Mesothelial cell of epicardium (in vitro differentiated cells): ENCODE measurements at places on chromosomes 3 and 15. TPM values are rescaled to one million over a fixed set of nuclear protein-coding genes. Genes with fewer than 3 reads are reported as not detected.

- H3K27me3 ChIP-seq, result peaks cover 33% of the 10 kb centered on the region
- H3K36me3 ChIP-seq, result no peaks in the 10 kb centered on the region
- DNase-seq, result no peak
- H3K4me1 ChIP-seq, result no peaks in the 10 kb centered on the region
These were observed at the start of gene FAM3D for GRCh38 chr3:58666683-58667082. Gene FAM3D, minus strand, starts transcription at chr3:58666774. Its CDS starts 11,211 bp downstream, at chr3:58655563.

- no peak for DNase-seq
- no peaks in the 10 kb centered on the region for H3K4me1 ChIP-seq
- H3K27ac ChIP-seq, result no peak overlapping the region
- peaks cover 30% of the 10 kb centered on the region for H3K27me3 ChIP-seq
- H3K36me3 ChIP-seq, result peaks cover 6% of the 10 kb centered on the region
- H3K4me3 ChIP-seq, result no peak overlapping the region
These were observed 309.1 kb upstream of the ICE2 start for GRCh38 chr15:60787837-60788691.

DNA sequence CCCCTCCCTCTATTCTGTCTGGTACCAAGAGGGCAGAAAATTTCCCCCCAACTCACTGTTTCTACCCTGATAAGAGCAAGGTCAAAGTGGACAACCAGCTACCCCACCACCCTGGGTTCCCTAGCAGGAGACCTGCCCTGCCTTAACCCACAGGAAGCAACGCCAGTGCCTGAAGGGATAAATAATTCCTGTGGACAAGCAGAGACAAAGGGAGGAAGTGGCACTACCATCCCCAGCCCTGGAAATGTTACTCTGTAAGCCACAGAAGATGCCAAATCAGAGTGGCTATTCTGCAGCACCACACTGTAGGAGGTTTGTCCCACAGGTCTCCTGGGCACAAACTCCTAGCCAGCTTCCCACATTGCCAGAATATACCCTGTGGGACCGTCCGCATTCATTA is 80.1 kb downstream of the DNAH12 start:
- no peak for DNase-seq
- no peaks in the 10 kb centered on the region for H3K27me3 ChIP-seq
- H3K36me3 ChIP-seq, result no peaks in the 10 kb centered on the region
- H3K4me1 ChIP-seq, result no peaks in the 10 kb centered on the region
- H3K27ac ChIP-seq, result no peak overlapping the region
- no peak overlapping the region for H3K4me3 ChIP-seq

DNA sequence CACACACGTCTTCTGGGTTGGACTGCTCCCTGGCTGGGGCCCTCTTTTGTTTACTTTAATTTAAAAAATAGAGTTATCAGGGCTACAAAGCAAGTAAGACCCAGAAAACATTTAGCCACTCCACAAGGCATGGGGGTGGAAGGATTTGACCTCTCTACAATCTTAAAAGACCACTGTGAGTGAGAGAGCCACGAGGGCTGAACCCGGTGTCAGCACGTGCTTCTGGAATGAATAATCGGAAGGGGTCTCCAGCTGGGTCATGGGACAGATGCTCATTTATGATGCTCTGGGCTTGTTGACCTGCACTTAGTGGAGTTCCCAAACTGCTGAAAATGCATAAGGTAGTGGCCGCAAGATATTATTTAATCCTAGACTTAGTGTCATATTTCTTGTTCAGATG is 52.4 kb downstream of the EIF4E3 start:
- peaks cover 34% of the 10 kb centered on the region for H3K4me1 ChIP-seq
- H3K27ac ChIP-seq, result peak overlapping the region; percentile 80
- no peak overlapping the region for H3K4me3 ChIP-seq
- peaks cover 4% of the 10 kb centered on the region for H3K36me3 ChIP-seq
- no peak for DNase-seq

DNA sequence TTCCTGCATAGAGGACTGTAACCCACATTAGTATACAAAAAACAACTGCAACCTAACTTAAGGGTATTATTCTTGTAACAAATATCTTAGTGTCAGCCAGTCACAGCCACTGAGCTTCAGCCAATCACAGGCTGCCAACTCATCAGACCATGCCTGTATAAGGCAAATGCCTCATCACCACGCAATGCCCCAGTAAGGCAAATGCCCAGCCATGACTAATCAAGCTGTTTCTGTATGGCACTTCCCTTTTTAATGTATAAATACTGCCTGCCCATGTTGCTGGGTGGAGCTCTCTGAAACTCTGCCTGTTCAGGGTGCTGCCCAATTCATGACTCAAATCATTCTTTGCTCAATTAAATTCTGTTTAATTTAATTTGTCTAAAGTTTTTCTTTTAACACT is 18.4 kb upstream of the GABRA5 start:
- H3K27me3 ChIP-seq, result peaks cover 3% of the 10 kb centered on the region
- no peak overlapping the region for H3K4me3 ChIP-seq
- no peak for DNase-seq
- no peaks in the 10 kb centered on the region for H3K4me1 ChIP-seq

DNA sequence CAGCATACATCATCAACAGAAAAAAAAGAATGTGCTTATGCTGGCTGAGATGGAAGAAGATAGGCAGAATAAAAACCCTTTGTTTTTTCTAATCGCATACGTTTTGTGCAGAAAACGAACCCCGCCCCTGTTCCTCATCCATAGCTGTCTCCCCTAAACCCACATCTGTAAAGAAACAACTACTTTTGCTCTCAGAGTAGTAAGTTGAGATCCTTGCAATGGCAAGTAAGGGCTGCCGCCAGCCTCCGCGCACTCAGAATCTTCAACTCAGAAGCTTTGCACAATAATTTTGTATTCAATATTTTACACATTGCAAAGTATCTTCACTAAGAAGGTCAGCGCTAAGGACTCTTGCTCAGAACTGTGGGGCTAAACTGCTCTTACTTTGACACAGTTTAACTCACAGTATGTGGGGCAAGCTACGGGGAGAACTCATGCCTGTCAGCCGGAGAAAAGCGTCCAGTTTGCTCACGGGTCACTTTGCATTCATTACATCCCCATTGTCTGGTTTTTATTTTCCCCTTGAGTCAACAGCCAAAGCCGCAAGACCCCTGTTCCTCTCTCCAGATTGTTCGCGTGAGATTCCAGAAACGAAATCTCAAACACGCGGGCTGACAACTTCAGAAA is 1.0 kb downstream of the LYSMD4 start:
- no peaks in the 10 kb centered on the region for H3K36me3 ChIP-seq
- H3K27ac ChIP-seq, result peak overlapping the region; percentile 83
- H3K4me3 ChIP-seq, result peak overlapping the region; percentile 84

DNA sequence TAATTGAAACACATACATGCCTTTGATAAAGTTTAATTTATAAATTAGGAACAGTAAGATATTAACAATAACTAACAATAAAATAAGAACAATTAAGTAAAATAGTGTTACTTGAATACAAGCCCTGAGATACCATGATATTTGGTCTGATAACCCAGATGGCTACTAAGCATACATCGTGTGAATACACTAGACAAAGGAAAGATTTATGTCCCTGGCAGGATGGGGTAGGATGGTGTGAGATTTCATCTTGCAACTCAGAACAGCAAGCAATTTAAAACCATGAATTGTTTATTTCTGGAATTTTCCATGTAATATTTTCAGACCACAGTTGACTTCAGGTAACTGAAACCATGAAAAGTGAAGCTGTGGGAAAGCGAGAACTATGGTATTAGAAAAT is 169.5 kb downstream of the DIPK2A start:
- H3K27me3 ChIP-seq, result no peaks in the 10 kb centered on the region
- H3K4me3 ChIP-seq, result no peak overlapping the region
- H3K27ac ChIP-seq, result no peak overlapping the region
- no peak for DNase-seq
- H3K4me1 ChIP-seq, result peaks cover 18% of the 10 kb centered on the region
- H3K36me3 ChIP-seq, result no peaks in the 10 kb centered on the region

DNA sequence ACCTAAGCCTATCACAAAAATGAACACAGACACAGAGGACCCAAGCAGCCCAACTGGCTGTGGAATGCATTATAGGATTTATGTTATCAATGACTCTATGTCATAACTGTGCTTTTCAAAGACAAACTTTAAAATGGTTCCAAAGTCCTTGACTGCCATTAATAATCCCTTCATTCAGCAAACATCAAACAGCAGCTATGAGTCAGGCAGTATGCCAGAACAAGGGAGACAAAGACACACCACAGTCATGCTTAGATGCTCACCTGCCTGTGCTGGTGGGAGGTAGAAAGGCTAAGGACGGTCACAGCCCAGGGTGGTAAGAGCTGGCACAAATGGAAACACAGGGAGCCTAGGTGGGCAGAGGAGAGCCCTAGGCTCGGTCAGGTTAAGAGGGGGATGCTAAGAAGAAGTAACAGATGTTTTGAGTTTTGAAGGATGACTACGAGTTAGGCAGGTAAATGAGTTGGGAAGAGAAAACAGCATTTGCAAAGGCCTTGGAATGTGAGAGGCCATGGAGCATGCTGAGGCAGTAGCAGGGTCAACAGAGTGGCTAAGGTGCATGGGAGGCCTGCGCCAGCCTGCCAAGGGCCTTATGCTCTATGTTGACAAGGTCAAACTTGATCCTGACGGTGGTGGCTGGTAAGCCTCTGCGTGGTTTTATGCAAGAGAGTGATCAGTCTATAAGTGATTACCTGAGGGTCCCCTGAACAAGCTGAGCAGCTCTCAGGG is 23.0 kb downstream of the NMNAT3 start:
- H3K4me3 ChIP-seq, result no peak overlapping the region
- peaks cover 40% of the 10 kb centered on the region for H3K4me1 ChIP-seq
- no peaks in the 10 kb centered on the region for H3K27me3 ChIP-seq
- no peak for DNase-seq
- peak overlapping the region; percentile 51 for H3K27ac ChIP-seq

DNA sequence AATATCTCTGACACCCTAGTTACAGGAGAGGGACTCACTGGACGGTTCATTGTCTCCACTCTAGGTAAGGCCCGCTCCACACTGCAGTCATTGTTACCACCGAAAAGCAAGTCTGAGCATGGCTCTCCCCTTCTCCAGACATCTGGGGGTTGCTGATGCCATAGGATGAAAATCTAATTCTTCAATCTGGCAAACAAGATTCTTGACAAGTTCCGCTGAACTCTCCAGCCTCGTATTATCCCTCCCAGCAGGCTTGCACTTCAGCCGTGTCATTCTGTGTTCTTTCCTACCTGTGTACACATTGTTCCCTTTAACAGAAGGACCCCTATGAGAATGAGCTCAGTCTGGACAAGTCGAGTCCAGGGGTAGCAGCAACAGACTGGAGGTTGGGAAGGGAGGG is 152.3 kb upstream of the NR2E3 start:
- no peaks in the 10 kb centered on the region for H3K27me3 ChIP-seq
- H3K4me1 ChIP-seq, result peaks cover 40% of the 10 kb centered on the region
- H3K36me3 ChIP-seq, result peaks cover 4% of the 10 kb centered on the region
- no peak for DNase-seq
- H3K27ac ChIP-seq, result peak overlapping the region; percentile 13

DNA sequence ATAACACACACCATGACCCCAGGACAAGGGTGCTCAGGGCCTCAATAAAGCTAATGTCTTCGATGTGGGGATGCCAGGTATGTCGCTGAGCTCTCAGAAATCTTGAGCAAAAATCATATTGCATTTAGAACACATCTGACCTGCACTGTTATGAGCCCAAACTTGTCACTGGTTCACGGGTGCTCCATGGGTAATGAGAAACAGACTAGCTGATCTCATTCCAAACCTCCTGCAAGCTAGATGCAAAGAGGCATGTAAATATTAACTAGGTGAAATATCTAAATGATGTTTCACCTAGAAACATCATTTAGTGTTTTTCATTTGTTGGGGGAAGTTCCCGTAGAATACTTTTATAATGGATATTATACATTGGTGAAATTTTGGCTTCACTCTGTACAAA is 549.4 kb downstream of the OCA2 start:
- no peaks in the 10 kb centered on the region for H3K27me3 ChIP-seq
- H3K4me3 ChIP-seq, result no peak overlapping the region
- no peaks in the 10 kb centered on the region for H3K4me1 ChIP-seq

DNA sequence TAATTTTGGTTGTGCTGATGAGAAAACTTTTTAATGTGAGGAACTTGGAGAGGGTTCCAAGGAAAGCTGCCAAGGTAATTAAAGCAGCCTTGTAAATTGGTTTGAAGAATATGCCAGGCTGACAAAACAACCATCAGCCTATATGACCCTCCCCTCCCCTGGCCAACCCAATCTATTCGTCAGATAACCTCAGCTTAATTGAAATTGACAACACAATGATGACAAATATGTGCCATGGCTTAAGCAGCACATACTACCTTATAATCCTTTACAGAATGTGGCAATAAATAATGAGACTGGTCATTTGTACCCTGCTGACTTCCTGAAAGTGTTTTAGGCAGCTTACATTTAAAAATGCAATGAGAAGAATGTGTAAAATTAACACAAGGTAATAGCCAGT is 118.2 kb downstream of the EFHB start:
- DNase-seq, result no peak
- H3K4me1 ChIP-seq, result no peaks in the 10 kb centered on the region
- no peak overlapping the region for H3K4me3 ChIP-seq
- H3K27me3 ChIP-seq, result no peaks in the 10 kb centered on the region
- H3K36me3 ChIP-seq, result no peaks in the 10 kb centered on the region

The TAGLN3 gene
- total RNA-seq, result 0.60 to 1.8 TPM (median 1.4 TPM) in 3 replicates
